ENCODE measurements at places on chromosomes 12 and 14.

- peak; percentile 47 for DNase-seq
Measured at GRCh38 chr12:109597795-109598427, 24.3 kb downstream of the MVK start.

- DNase-seq = no peak
Measured at GRCh38 chr12:121240062-121240420, 30.1 kb downstream of the P2RX4 start.

DNA sequence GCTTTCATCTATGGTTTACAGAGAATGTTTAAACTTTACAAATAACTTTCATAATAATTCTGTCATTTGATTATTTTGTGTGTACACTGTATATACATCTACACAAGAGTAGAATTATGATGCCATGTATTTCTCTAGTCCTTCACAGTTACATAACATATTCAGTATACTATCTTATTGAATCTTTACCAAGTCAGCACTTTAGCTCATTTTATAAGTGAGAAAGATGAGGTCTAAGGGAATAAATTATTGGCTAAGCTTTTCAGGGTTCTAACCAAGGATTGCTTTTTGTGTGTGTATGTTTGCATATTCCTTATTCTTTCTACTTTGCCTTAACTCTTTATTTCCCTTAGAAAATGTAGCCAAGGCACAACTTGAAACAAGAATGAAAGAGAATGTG lies 84.3 kb upstream of the PTPRQ start:
- no peak for DNase-seq

GRCh38 chr12:14611640-14612203 lies 44.0 kb upstream of the PLBD1 start:
- DNase-seq = no peak

DNA sequence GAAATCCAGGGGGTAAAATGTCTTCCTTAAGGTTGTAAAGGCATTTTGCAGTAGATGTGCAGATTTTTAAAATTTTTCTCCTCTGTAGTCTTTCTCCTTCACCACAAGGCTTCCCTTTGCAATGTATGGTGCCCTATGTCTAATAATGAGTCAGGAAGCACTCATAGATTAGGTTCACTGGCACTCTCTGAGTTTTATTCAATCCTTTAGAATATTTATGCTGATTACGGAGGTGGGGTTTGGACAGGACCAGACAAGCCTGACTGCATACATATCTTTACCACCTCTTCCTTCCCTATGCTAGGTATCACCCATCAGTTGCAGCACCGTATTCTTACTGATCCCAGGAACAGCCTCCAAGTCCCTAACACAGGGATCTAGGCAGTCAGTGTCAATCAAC lies 99.5 kb downstream of the NEDD1 start:
- no peak for DNase-seq

DNA sequence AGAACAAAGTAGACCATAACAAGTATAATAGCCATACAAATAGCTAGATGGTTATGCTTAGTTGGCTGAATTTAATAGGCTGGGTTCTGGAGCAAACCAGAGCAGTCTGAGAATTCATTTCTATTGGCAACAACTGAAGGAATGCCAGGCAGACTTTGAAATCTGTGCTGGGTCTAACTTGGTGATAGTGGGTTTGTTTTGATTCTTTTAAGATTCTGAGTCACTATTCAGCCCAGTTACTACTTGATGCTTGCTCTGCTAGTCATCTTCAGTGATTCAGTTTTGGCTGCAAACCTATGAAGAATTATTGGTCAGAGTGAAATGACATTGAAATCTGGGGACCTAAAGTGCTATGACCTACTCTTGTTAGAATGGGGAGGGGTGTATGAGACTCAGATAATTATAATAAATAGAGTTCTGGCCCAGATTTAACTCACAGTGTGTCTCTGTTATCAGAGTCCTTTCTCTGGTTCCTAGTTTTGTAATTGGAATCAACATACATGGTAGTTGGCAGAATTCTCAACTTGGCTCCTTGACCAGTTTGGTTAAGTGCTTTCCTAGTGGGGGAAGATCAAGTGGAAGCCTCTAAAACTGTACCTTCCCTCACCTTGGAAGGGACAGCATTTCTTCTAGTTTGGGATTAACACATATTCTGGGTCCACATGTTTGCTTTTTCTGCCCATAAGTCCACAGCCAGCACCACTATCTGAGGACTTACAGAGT lies 43.5 kb downstream of the MNAT1 start:
- DNase-seq = no peak
